ENCODE measurements at places on chromosomes 3 and 15.

GRCh38 chr3:167653155-167653554 is 587 bp downstream of the WDR49 start:
- DNase-seq: no peak

DNA sequence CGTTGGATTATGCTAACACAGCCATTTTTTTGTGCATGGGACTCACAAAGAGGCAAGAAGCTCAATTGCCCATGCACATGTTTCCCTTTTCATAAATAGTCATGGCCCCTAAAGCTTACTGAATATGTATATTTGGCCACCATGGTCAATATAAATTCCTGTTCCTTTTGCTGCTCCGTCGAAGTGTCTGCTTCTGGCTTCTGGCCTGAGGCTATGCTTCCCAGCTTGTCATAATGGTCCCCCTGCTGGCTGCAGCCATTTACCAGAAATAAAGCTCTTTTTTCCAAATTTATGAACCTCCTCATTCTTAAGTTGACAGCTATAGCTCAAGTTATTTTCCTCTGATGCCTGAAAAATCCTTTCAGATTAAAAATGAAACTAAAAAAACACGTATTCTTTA is 602.1 kb downstream of the VGLL3 start:
- DNase-seq: no peak

GRCh38 chr3:167148136-167148535 is 232.0 kb downstream of the ZBBX start:
- no peak for DNase-seq

DNA sequence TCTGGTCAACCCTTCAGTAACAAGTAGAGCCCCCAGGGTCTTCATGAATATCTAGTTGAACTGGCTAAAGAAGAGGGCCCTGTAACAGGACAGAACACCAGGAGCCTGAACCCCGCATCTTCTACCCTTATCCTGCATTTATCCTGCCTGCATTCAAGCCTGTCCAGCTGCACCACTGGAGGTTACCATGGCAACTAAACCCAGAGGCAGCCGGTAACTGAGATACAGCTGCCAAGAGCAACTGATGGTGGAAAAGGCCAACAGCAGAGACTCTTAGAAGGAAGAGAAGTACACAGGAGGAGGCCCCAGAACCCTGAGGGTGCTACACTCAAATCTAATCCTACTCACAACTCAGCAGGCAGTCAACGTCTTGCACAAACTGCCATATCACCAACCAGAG is 3.7 kb upstream of the PRKAR2A start:
- DNase-seq: no peak

DNA sequence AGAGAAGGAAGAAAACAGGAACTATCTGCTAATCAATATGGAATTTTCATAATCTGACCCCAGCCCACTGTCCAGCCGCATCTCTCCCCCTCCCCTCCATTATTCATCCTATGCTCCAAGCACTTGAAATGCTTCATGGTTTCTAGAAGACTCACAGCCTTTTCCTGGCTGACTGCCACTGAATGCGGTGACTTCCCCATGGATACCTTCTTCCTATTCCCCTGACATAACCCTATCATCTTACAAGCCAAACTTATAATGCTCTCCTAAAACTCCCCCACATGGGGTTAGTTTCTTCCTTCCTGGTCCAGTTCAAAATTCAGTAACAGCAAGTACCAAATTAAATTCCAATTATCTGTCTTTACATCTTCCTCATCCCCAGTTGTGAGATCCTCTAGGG is 31.2 kb upstream of the PTX3 start:
- no peak for DNase-seq

- no peak for DNase-seq
Measured at GRCh38 chr15:42193383-42193782, 14.7 kb downstream of the VPS39 start.

DNA sequence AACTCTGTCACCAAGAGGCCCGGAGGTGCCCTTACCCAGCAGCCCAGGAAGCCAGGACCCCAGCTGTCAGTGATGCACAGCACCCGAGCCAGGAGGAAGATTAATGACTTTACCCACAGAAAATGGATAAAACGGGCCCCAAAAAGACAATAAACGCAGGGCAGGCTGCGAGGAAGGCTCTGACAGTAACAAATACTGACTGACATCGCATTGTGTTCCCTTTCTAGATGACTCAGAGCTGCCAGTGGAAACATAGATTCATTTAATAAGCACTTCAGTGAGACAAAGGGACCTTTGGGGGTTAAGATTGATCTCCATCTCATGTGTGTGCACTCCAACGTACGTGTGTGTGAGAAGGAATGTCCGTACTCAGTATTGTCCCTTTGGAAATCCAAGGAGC is 225.3 kb upstream of the PPP2R3A start:
- no peak for DNase-seq

- no peak for DNase-seq
Measured at GRCh38 chr15:81155375-81156218, 21.5 kb downstream of the CFAP161 start.

DNA sequence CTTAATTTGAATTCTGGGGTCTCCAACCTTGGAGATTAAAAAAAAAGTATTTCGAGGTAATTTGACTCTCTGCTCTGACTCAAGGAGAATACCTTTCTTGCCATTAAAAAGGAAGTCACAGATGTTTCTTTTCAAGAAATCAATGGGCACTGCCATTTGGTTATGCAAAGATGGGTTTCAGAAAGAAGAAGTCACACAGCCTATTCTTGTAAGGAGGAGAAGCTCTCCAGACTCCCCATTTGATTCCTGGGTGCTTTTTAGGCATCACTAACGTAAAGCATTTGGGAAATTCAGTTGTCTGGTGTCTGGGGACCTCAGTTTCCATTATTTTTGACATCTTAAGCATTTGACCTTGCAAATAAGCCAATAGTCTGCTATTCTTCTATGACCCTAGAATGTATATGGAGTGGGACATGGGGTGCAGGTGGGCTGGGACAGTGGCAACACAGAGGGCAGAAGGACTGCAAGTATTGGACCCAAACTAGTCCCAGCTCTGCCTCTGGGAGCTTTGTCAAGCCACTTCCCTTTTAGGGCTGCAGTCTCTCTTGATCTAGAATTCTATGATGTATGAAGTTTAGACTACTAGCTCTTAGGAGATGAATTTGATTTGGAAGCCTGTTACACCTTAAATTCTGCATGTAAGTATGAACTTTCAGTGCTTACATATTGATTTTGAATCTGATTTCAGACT is 27.8 kb downstream of the IL5RA start:
- no peak for DNase-seq

- DNase-seq: no peak
Measured at GRCh38 chr3:134057654-134058110, 28.0 kb upstream of the SLCO2A1 start.

DNA sequence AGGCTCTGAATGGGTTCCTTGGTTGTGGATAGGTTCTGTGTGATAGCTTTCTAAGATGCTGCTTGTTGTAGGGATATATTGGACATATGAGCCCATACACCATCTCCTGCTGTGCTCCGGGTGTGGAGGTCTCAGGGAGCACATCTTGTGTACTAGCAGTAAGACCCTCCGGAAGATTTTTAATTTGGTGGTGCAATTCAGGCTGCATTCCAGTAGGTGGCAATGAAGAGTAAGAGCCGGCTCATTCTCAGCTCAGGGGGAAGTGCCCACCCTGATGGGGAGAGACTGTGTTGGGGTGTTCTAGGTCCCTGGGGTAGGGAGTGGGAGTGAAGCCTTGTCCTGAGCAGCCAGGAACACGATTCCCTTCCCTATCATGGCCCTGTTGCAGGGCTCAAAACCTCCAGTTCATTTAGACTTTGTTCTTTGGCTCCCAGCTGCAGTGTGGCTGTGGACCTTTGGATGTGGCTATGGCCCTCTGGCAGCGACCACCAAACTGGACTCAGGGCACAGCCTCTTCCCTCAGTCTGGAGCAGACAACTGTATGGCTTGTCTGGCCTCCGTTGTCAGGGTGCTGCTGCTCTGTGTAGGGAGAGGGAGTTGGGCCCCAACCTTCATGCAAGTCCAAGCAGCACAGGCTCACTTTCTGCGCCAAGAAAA is 104.7 kb downstream of the UNC13C start:
- no peak for DNase-seq

- no peak for DNase-seq
Measured at GRCh38 chr3:28050885-28051284, 190.5 kb upstream of the CMC1 start.

- no peak for DNase-seq
Measured at GRCh38 chr3:151404316-151404715, 19.8 kb upstream of the P2RY12 start.

GRCh38 chr3:177199206-177199760 is 2.0 kb upstream of the TBL1XR1 start:
- no peak for DNase-seq

- no peak for DNase-seq
Measured at GRCh38 chr3:29465836-29466235, 185.0 kb downstream of the RBMS3 start.

DNA sequence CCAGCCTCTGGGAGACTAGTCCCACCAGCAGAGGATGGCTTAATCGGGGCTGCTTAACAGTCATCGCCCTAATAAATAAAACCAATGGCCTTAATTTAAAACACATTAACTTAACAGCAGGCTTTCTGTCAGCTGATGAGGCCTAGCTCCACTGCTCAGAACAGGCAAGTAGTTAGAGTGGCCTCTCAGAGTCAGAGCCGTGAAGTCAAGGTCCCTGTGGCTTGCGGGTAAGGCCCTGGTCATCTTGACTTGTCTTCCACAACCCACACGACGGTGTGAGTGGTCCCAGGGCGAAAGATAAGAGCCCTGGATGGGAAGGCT is 11.8 kb downstream of the XXYLT1 start:
- DNase-seq: no peak

- no peak for DNase-seq
Measured at GRCh38 chr3:4355401-4356219, 52.4 kb downstream of the SETMAR start.

DNA sequence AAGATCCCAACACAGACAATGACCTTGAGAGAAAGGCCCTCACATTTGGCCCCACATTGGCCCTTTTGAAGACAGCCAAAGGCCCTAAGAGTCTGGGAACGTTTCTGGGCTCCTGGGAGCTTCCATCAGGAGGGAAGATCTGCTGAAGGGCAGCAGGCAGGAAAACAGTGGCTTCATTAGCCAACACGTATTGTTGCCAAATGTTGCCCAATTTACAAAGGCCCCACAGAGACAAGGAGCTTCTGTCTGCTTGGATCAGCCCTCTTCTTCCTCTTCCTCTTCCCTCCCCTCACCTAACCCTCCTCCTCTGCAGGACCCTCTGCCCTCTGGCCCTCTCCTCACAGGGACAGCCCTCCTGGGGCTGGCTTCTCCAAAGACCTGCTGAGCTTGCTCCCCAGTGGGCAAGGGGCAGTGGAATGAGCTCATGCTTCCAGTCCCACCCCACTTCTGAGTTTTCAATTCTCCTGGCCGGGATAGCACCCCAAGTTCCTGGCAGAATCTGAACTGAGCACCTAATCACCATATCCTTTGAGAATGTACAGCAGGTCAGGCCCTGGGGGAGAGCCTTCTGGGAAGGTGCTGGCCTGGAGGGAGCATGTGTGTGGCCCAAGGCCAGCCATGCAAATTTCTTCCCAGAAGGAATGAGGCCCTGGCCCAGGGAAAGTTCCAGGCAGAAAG is 5.1 kb upstream of the LTF start:
- no peak for DNase-seq

DNA sequence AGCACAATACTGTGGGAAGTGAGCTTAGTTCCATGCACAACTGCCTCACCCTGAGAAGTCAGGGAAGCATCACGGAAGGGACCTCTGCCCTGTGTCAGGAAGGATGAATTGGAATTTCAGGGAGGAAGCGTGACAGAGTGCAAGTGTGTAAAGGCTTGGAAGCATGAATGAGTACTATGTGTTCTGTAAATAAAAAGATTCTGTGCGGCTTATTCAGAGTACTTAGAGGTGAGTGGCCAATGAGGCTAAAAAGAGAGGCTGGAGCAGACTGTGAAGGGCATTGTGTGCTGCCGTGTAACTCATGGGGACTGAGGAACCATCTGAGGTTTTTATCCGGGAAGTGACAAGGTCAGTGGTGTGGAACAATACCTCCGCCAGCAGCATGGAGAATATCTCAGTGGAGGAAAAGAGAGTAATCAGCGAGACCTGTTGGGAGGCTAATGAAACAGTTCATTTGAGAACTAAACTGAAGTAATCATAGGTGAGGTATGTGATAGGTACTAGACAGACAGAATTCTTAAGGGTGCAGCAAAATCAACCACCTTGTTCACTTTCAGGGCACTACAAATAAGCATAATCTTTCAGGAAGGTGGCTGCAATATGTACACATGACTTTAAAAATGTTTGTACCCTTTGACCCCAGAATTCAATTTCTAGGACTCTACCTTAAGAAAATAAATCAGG is 64.9 kb upstream of the SPRED1 start:
- no peak for DNase-seq

- DNase-seq: no peak
Measured at GRCh38 chr15:59819092-59819491, 130.0 kb upstream of the BNIP2 start.

DNA sequence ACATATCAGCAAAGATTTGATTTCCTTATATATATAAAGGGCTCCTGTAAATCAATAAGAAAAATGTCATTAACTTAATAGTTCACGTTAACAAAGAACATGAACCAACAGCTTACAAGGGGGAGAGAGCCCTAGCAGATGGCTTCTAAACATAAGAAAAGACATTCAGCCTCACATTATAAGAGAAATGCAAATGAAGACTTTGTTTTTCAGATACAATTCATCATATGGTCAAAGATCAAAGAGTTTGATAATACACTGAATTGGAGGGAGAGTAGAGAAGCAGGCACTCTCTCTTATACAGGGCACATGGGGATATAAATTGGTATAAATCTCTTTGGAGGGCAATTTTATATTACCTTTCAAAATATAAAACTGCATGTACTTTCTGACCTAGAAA is 21.1 kb downstream of the RBP2 start:
- DNase-seq: no peak

DNA sequence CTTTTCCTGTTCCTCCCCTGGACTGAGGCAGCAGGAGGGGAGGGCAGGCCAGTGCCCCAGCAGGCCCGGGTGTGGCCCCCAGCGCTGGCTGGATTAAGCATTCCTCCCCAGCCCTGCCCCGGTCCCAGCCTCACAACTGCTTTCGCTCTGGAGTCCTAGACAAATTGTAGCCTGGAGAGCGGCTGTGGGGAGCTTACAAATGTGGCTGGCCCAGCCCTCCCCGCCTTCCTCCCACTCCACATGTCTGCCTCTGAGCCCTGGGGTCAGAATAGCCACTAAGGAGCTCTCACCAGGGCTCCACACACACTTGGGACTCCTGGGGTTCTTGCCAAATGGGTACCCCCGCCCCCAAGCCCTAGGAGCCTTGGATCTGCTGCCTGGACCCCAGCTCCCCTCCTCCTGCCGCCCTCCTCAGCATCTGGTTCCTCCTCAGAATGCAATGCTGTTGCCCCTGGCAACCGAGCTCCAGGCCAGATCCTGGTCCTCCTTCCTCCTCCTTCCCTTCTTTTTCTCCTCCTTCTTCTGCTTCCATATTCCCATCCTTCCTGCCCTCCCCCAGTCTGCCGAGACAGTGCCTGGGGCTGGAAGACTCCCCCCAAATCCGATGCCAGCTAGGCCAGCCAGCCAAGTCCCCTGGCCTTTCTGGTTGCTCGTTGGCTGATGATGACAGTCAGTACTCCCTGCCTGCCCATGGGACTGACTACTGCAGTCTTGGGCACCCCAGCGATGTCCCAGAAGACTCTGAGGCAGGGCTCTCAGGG is 91.1 kb downstream of the LINGO1 start:
- no peak for DNase-seq

GRCh38 chr3:77063423-77063822 is 23.5 kb downstream of the ROBO2 start:
- no peak for DNase-seq
